ENCODE measurements at places on chromosomes 11 and 22.

- no peak for DNase-seq
Observed at GRCh38 chr22:30263883-30264282, 2.8 kb downstream of the OSM start.

- DNase-seq: peak; percentile 9
Observed at GRCh38 chr22:32327066-32327465, 30.6 kb upstream of the RFPL3 start.

DNA sequence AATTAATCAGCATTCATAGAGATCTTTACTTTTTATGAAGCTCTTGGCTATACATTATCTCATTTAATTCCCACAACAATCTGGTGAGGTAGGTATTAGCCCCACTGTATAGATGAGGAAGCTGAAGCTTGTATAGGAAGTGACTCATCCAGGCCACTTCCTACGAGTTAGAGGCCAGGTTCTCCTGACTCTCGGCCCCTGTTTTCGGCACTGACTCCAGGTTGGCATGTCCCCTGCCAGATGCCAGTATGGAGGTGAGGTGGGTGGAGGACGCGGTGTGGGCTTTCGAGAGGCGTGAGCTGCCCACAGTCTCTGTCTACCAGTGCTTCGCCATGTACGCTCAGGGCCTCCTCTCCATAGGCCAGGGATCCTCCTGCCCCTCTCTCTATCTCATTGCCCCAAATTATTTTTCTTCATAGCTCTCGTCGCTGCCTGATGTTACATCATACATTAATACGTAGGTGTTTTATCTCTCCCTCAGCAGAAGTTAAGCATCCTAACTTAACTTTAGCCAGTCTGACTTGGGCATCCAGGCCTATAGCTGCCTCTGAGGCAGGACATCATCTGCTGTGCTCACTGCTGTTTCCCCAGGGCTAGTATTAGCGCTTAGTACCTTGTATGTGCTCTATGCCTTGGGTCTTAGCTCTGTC lies 9.0 kb downstream of the DGAT2 start:
- DNase-seq: no peak

GRCh38 chr22:46087816-46088277 lies 62.5 kb upstream of the PPARA start:
- DNase-seq: peak; percentile 94

DNA sequence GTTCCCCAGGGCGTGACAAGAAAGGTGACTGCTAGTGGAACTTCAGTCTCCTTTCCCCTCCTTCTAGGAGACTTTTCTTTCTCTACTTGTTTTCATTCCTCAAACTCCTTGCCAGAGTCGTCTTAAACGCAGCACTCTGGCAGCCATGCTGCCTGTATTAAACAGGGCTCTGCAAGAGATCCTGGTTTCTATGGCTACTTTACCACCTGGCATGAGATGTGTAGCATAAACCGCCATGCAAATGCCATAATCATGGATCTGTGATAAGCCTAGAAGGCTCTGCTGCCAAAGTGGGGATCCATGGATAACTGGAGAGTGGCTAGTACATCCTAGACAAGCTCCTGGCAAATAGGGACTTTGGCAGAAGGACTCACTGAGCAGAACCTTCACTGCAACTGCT lies 321.1 kb downstream of the CADM1 start:
- DNase-seq: no peak

GRCh38 chr11:110475671-110476070 lies 45.9 kb downstream of the FDX1 start:
- DNase-seq: no peak

GRCh38 chr11:115104851-115105453 lies 399.3 kb downstream of the CADM1 start:
- no peak for DNase-seq

DNA sequence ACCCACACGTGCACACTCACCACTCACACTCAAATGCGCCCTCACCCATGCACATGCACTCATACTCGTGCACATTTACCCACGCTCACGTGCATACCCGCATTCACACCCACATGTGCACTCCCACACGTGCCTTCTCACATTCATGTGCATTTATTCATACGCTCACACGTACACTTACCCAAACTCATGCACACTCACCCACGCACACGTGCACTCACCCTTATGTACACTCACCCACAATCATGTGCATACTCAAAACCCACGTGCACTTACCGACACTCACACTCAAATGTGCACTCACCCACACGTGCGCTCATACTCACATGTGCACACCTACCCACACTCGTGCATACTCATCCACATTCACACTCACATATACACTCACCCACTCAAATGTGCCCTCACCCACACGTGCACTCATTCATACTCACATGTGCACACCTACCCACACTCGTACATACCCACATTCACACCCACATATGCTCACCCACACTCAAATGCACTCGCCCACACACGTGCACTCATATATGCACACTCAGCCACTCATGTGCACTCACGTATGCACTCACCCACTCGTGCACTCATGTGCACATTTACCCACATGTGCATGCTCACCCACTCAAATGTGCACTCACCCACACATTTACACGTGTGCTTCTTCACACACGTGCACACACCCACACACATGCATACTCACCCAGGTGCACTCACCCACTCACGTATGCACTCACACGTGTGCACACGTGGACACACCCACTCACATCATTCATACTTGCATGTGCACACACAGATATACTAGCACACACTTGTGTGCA lies 84.4 kb downstream of the TRMU start:
- no peak for DNase-seq

- no peak for DNase-seq
Observed at GRCh38 chr11:57475191-57475590, 14.9 kb downstream of the RTN4RL2 start.

- no peak for DNase-seq
Observed at GRCh38 chr11:64624883-64625481, 34.0 kb downstream of the SLC22A12 start.
